ENCODE measurements at places on chromosomes 13 and 19.

GRCh38 chr19:15296353-15296752 is 36.0 kb downstream of the BRD4 start:
- DNase-seq: no peak

DNA sequence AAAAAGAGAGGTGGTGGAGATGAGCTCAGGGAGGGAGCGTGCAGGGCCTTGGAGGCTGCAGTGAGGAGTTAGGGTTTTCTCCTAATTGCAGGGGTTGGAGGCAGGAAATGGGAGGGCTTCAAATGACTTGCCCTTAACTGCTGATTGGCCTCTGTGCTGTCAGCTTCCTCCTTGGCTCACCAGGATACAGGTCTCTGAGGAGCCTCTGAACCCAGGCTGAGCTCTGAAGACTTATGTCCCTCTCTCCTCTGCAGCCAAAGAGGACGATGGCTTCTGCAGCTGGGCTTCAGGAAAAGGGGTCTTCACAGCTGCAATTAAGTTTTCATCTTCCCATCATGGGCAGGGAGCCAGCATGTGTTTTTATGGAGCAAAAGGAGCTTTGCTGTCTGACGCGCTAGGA is 6.7 kb upstream of the RANBP3 start:
- DNase-seq: no peak

GRCh38 chr13:30496147-30496546 is 30.4 kb upstream of the HMGB1 start:
- DNase-seq: no peak

DNA sequence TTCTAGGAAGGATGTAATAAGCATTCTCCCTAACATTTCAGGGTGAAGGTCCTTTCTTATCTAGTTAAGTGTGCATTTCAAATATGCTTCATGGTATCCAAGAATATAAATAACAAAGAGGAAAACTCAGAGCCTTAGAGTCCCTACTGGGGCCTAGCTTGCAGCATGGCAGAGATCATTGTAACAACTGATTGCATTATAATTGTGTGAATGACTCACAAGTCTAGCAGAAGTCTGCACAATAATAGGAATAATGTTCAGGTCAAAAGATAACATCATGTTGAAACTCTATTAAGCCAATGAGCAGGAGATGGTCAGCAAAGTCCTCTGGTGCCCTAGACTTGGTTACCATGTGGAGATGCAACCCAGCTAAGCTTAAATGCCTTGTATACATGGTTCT is 3.4 kb downstream of the POSTN start:
- DNase-seq: no peak

DNA sequence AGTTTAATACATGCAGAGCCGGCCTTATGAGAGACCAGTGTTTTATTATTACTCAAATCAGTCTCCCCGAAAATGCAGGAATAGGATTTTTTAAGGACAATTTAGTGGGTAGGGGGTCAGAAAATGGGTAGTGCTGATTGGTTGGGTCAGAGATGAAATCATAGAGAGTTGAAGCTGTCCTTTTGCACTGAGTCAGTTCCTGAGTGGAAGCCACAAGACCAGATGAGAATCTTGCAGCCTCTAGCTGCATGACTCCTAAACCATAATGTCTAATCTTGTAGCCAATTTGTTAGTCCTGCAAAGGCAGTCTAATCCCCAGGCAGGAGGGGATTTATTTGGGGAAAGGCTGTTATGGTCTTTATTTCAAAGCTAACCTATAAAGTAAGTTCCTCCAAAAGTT is 1163.9 kb downstream of the DIAPH3 start:
- DNase-seq: no peak

DNA sequence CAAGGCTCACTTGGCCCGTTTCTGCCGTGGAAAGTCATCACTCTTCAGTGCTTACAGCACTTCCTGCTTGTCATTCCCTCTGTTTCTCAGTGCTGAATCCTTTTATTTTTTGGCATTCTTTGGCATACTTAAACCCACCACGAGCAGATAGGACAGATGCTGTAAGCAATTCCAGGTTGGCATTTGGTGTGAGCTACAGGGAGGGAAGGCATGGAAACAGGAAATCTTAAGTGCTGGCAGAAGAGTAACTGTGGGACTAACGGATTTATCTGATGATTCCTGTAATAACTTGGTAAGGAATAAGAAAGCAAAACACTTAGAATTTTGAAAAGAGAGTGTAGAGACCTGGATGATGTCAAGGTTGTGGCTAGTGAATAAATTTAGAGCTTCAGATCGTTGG is 273.4 kb downstream of the GPC6 start:
- DNase-seq: no peak

DNA sequence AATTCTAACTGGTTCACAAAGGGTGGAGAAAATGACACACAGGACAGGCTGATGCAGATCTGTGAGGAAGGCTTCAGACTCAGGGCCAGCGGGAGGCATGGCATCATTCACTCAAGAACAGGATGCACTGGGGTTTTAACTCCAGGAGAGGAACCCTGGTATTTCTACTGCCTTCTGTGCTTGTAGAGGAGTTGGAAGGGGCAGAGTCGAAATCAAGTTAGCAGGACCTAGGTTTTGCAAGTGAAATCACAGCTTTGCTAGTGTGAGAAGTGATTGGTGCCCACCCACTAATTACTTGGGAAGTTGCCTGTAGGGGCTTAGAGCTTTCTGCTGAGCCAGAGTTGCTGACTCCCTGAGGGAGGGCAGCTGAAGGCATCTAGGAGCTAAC is 92.7 kb downstream of the AKAP11 start:
- no peak for DNase-seq

GRCh38 chr13:71320452-71320851 is 546.6 kb downstream of the DACH1 start:
- peak; percentile 2 for DNase-seq

- peak; percentile 73 for DNase-seq
Observed at GRCh38 chr13:60229708-60230272, 66.1 kb upstream of the DIAPH3 start.

DNA sequence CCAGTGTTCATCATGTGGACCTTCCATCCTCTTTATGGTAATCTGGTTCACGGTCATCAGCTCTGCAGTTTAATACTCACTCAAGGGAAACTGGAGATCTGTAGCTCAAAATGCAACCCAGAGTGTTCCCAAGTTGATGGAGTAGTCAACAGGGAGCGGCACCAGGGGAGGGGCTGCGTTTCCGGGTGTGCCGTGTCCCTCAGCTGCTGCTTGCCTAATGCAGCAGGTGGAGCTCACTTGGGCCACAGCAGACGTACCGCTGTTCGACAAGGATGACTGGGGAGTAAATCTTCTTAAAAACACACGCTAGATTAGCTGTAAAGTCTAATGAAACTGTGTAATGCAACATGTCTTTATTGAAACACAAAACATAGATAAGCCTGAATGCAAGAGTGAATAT is 81.1 kb downstream of the TNFSF13B start:
- DNase-seq: no peak

DNA sequence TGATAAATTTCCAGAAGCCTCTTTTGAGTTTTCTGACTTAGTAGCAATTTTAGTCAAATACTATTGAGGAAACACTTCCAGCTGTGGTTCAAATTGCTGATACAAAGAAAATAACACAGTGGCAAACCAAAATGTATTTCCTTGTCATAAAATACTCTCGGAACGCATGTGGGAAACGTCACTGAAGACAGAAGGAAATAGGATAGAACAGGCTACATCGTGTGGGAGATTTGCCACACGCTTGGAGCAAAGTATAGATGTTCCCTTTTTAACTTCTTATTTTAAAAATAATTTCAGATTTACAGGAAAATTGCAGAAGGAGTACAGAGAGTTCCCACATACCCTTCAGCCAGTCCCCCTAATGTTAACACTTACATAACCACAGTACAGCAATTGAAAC is 88.8 kb downstream of the ING1 start:
- DNase-seq: no peak

GRCh38 chr13:28889086-28889732 is 69.1 kb downstream of the MTUS2 start:
- peak; percentile 23 for DNase-seq

GRCh38 chr19:15240515-15240914 is 8.3 kb upstream of the EPHX3 start:
- no peak for DNase-seq

DNA sequence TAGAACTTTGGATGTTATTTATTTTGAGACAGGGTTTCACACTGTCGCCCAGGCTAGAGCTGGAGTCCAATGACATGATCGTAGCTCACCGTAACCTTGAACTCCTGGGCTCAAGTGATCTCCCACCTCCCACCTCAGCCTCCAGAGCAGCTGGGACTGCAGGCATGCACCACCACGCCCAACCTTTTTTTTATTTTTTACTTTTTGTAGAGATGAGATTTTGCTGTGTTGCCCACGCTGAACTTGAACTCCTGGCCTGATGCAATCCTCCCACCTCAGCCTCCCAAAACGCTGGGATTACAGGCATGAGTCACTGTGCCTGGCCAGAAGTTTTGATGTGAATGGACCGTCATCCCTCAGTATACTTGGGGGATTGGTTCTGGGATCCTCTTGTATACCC is 13.7 kb downstream of the ANKRD27 start:
- no peak for DNase-seq

- no peak for DNase-seq
Observed at GRCh38 chr13:109301726-109302125, 484.7 kb downstream of the IRS2 start.

GRCh38 chr13:98293570-98294142 is 116.6 kb upstream of the RNF113B start:
- DNase-seq: no peak

GRCh38 chr19:13712767-13713201 is 51.5 kb upstream of the MRI1 start:
- DNase-seq: no peak

- DNase-seq: no peak
Observed at GRCh38 chr13:33081666-33082065, 65.4 kb downstream of the KL start.

- no peak for DNase-seq
Observed at GRCh38 chr13:23695196-23695595, 125.0 kb downstream of the TNFRSF19 start.

- no peak for DNase-seq
Observed at GRCh38 chr19:46630586-46631205, 5.3 kb downstream of the GNG8 start.

DNA sequence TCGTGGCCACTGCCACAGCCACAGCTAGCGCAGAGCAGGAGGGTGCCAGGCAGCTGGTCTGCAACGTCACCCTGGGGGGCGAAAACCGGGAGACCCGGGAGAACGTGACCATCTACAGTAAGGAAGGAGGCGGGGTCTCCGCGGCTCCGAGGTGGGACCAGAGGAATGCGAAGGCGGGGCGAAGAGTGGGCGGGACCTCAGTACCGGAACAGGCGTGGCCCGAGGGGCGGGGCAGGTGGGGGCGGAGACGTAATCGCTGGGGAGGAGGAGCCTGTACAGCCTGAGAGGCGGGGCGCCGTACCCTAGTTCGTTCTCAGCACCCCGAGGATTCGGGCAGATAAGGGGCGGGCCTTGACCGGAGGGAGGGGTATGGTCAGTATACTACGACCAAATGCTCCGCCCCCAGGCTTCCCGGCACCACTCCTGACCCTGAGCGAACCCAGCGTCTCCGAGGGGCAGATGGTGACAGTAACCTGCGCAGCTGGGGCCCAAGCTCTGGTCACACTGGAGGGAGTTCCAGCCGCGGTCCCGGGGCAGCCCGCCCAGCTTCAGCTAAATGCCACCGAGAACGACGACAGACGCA is 2.5 kb downstream of the ICAM5 start:
- no peak for DNase-seq

GRCh38 chr19:49820125-49820524 is 2.0 kb downstream of the MED25 start:
- DNase-seq: peak; percentile 32

DNA sequence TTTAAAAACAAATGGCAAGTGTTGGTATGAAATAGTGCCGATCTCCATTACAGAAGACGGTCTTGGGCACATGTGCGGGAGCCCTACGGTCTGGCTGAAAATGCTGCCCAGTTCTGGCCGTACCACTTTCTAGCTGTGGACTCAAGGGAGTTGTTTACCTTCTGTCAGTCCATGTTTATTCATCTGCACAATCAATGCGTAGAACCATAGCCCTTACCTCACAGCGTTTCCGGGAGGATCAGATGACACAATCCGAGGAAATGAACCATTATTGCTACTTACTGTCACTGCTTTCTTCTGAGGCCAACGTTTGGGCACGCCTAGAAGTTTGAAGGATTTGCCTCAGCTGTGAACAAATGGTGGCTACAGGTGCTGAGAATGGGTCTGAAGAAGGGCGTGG is 31.2 kb downstream of the GADD45B start:
- DNase-seq: peak; percentile 81

- DNase-seq: no peak
Observed at GRCh38 chr13:19910336-19911072, 47.1 kb upstream of the ZMYM5 start.

DNA sequence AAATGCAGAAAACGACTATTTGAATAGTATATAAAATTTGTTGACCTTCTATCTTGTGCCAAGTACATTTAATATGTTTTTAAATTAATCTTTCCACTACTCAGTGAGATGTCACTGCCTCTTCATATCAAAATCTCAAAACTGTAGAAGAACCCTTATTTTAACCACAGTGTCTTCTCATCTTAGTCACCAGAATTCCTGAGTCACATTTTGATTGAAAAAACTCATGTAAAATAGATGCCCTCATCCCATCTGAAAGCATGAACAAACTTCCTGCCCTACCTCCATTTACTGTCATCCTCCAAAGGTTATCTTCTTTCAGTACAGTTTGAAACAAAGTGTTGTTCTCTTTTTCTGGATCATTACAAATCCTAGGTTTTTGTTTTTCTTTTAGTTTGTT is 1215.4 kb downstream of the PCDH9 start:
- no peak for DNase-seq

GRCh38 chr19:21126078-21126477 is 15.8 kb upstream of the ZNF431 start:
- DNase-seq: no peak

- DNase-seq: no peak
Observed at GRCh38 chr13:102845289-102845629, 573 bp upstream of the ERCC5 start.

- no peak for DNase-seq
Observed at GRCh38 chr19:50361290-50362029, 4.0 kb downstream of the NAPSA start.

DNA sequence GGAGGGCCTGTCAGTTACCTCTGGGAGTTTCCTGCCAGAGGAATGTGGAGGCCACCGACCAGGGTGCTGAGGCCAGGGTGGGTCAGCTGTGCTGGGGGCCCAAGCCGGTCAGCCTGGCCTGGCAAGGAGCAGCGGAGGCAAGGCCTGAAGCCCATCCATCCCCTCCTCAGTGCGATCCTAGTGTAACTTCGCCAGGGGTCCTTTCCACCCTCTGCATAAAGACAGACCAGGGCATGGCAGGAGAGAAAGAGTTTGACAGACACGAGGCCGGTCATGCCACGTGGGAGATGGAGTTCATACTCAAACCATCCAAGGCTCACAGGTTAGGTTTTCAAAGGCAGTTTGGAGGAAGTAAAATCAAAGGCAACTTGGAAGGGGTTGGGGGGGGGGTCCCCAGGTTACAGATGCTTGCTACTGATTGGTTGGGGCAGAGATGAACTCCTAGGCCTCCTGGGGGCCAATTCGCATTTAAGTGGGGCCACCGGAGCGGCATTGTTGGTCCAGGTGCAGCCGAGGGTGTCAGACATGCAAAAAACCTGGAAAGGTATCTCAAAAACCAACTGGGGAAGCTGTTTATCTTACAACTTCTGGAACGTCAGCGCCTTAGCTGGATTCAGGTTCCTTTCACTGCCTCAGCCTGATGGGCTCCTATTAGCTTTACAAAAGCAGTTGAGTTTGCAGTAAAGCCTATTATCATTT is 36.8 kb upstream of the DPRX start:
- DNase-seq: no peak
